ENCODE measurements at places on chromosomes 2 and 18.

- no peak for DNase-seq
Observed at GRCh38 chr2:127165539-127165935, 54.6 kb downstream of the CYP27C1 start.

GRCh38 chr2:43305012-43305411 lies 78.6 kb upstream of the ZFP36L2 start:
- no peak for DNase-seq

DNA sequence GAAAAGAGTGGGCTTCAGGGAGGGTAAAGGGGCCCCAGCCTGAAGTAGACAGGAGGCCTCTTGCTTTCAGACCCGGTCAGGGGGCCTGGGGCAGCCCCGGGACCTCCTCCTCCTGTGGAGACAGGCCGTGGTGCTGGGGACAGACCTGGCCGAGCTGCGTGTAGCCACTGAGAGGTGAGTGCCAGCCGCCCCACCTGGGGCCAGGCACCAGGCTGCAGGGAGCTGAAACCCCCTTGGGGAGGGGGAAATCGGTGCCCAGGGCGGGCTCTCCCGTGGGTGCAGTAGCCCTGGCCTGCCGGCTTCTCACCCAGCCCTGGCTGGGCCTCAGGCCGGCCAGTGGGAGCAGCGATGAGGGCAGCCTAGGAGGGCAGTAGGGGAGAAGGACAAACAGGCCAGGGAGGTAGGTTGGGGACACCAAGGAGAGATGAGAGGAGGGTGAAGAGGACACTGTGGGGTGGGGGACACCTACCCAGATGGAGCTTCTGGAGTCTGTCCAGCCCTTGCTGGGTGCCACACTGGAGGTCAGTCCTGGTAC lies 24.0 kb downstream of the CROCC2 start:
- no peak for DNase-seq

- DNase-seq, result no peak
Observed at GRCh38 chr2:163733301-163733938, 2.4 kb downstream of the FIGN start.

DNA sequence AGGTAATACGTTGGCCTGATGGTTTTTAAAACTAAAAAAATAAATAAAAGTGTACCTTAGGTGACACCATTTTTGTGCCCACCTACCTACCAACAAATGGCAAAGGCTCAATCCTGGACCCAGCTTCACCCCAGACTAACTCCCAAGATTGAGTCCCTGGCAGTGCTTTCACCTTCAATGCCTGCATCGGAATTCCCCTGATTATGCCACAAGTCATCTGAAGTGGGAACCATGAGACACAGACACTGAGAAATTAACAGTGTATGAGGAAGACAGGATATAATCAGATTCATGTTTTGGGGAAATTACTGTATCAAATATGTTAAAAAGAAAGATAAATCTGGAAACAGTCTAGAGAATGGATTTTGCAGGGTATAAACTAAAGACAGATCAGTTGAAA lies 41.6 kb downstream of the ZBTB14 start:
- peak; percentile 3 for DNase-seq

DNA sequence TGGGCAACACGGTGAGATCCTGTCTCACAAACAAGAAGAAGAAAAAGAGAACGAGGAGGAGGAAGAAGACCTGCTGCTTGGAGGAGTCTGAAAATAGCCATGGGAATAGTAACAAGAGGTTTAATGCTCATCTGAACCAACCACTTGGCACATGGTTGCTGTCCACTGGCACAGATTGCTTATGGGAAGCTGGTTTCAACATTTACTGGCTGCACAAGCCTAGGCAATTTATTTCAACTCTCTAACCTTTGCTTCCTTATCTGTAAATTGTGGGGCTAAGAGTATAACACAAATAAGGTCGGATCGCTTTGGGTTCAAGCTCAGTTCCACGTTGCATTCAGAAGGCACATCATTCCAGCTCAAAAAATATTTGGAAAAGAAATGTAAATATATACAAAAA lies 14.2 kb upstream of the RHOB start:
- no peak for DNase-seq

- peak; percentile 98 for DNase-seq
Observed at GRCh38 chr2:64404002-64404731, 49.8 kb upstream of the LGALSL start.

- no peak for DNase-seq
Observed at GRCh38 chr2:213757525-213757924, 473.3 kb downstream of the SPAG16 start.

- no peak for DNase-seq
Observed at GRCh38 chr2:113724010-113724409, 32.4 kb downstream of the SLC35F5 start.

DNA sequence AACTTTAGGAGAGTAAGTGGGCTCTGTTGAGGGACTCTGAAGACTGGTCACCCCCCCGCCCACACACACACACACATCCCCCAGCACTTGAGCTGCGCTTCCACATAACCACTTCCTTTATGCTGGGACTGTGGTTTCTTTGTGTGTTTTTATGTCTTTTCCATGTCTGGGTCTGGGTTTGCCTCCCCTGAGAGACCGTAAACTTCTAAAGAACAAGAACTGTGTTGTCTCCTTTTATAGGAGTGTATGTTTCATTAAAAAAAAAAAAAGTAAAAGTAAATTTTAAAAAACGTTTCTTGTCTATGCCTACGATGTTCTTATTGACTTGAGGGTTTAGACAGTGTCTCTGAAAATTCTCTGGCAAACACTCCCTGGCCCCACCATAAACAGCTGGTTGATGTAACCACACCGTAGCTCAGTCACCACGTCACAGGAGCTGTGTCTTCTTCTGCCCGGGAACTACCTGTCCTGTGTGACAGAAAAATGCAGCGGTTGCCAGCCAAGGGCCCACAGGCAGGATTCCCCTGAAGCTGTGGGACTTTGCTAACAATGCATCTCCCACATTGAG lies 68.0 kb downstream of the KLHL29 start:
- no peak for DNase-seq

- no peak for DNase-seq
Observed at GRCh38 chr2:147628971-147629421, 215.8 kb upstream of the ACVR2A start.

DNA sequence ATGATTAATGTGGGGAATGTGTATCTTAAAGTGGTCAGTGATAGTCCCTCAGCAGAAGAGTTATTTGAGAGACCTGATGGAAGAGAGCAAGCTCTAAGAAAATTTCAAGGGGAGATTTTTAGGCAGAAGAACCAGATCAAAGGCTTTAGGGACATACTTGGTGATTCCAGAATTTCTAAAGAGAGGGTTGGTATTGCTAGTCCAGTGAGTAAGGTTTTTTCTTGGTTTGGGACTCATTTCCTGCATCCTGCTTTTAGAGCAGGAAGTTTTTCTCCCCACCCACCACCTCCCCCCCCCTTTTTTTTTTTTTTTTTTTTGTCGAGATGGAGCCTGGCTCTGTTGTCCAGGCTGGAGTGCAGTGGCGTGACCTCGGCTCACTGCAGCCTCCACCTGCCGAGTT lies 42.7 kb upstream of the DYSF start:
- peak; percentile 40 for DNase-seq

Measured in dermis blood vessel endothelial cell (primary cell).